ENCODE measurements at places on chromosomes 12 and 14.

GRCh38 chr14:53217316-53217994, 64.3 kb upstream of the DDHD1 start:
- DNase-seq = peak; percentile 38

GRCh38 chr12:121581686-121582429, 1.0 kb upstream of the KDM2B start:
- no peak for DNase-seq

- no peak for DNase-seq
These were observed 1.1 kb downstream of the KITLG start for GRCh38 chr12:88579161-88579517.

DNA sequence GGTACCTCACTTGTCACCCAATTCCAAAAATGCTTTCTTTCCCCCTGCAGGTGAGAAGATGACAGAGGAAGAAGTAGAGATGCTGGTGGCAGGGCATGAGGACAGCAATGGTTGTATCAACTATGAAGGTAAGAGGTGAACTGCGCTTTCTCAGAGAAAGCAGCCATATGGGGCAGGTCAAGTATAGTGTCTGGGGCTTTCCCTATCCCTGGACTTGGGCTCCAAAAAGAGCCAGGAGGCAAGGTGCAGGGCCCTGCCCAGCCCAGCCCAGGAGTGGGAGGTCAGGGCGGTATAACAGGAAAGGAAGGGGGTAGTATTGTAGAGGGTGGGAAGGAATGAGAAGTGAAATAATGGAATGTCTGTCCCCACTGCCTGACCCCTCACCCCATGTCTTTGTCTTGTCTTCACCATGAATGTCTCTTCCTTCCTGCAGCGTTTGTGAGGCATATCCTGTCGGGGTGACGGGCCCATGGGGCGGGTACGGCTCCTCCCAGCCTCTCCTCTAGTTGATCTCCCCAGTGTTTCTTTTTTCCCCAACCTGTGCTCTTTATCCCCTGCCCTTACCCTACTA, 2.1 kb downstream of the MYL6 start:
- peak; percentile 66 for DNase-seq

DNA sequence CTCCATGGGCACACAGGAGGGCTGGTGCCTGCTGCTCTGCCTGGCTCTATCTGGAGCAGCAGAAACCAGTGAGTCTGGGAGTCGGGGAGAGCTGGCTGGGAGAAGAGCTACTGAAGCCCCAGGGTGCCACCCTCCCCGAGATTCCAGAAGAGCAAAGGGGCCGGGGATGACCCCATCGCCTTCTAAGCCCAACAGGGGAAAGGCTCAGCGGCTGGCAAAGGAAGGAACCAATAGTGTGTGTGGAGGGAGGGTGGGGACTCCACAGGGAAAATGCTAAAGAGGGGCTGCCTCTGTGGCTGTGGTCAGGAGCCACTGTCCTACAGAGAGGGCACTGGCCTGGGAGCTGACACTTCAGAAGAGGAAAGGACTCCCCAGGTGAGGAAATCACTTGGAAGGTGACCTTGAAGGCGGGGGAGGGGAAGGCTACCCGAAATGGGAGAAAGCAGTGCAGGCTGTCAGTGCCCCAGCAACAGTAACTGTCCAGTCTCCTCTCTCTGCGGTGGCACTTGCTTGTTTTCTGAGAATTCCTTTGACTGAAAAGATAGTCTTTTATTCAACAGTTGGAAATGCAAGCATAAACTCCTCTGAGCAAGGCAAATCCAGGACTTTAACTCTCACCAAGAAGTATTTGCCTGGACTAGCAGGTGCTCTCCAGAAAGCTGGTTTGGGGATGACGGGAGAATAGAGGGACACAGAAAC, 552 bp downstream of the TAPBPL start:
- no peak for DNase-seq

DNA sequence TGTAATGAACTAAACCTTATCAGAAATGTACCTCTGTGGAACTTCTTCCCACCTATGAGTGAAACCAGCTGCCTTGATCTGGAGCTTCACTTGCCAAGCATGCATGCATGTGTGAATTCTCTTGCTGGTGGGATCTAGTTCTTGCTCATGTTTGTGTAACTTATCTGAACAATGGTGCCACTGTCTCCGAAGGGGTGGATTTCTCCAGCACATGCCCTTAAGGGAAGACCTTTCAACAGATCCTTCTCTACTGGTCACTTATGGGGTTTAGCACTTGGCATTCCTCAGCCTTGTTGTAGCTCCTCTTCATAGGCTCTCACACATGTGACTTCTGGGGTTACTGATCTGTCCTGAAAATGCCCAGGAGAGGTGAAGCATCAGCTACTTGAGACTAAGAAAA, 25.0 kb downstream of the SMOC1 start:
- DNase-seq = no peak

- no peak for DNase-seq
These were observed 36.1 kb downstream of the TBC1D30 start for GRCh38 chr12:64860446-64860998.

DNA sequence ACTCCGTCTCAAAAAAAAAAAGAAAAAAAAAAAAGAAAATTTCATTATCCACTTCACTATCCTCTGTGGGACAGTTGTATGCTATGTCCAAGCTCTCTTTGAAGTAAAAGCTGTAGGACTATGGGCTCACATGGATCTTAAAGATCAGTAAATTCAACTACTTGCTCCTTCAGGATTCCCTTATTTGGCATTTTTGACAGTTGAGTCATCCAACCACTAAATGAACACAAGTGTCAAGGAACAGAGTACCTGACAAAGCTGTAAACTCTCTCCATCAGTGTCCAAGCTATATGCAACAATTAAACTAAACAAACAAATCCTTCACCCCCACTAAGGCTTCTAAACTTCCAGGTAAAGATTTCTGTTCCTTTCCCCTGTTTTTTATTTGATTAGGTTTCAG, 177.0 kb downstream of the CEP128 start:
- DNase-seq = no peak

All from thymus (tissue), 14 donors.